Memory B cell (primary cell): ENCODE measurements at places on chromosomes 5 and 9.

GRCh38 chr5:103624035-103624480, 61.5 kb upstream of the NUDT12 start:
- no peak for DNase-seq

DNA sequence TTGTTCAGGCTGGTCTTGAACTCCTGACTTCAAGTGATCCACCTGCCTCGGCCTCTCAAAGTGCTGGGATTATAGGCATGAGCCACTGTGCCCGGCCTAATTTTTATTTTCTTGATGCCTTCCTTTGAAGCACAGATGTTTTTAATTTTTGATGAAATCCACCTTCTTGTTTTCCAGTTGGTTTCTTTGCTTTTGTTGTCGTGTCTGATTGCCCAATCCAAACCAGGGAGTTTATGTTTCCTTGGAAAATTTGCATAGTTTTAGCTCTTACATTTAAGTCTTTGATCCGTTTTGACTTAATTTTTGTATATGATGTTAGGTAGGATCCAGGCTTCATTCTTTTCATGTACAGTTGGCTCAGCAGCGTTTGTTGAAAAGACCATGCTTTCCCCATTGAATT, 15.2 kb downstream of the EHMT1 start:
- DNase-seq: no peak

DNA sequence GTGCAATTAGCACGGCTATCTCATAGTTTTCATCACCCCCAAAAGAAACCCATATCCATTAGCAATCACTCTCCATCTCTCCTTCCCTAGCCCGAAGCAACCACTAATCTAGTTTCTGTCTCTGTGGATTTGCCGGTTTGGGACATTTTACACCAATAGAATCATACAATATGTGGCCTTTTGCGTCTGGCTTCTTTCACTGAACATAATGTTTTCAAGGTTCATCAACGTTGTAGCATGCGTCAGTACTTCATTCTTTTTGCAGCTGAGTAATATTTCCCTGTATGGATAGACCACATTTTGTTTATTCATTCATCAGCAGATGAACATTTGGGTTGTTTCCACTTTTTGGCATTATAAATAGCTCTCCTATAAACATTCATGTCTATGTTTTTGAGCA, 75.4 kb upstream of the TBC1D2 start:
- no peak for DNase-seq

GRCh38 chr5:149488645-149489306, 62.5 kb downstream of the CSNK1A1 start:
- DNase-seq: no peak

DNA sequence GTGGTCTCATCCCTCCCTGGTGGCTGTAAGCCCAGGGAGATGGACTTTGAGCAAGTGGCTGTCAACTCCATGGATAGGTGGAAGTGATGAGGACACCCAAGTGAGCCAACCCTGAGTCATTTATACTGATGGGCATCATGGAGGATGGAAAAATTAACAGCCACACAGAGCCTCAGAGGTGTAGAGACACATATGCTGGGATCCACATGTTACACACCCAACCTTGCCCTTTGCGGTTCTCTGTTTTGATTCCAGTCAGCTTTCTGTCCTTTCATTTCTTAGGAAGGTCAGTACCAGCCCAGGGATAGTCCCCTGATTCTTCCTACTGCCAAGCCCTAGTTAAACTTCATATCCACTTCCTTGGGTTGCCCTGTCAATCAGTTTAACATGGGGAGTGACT, 51.9 kb downstream of the PSAT1 start:
- no peak for DNase-seq

- DNase-seq: no peak
Observed at GRCh38 chr5:154780128-154780527, 25.0 kb downstream of the LARP1 start.

DNA sequence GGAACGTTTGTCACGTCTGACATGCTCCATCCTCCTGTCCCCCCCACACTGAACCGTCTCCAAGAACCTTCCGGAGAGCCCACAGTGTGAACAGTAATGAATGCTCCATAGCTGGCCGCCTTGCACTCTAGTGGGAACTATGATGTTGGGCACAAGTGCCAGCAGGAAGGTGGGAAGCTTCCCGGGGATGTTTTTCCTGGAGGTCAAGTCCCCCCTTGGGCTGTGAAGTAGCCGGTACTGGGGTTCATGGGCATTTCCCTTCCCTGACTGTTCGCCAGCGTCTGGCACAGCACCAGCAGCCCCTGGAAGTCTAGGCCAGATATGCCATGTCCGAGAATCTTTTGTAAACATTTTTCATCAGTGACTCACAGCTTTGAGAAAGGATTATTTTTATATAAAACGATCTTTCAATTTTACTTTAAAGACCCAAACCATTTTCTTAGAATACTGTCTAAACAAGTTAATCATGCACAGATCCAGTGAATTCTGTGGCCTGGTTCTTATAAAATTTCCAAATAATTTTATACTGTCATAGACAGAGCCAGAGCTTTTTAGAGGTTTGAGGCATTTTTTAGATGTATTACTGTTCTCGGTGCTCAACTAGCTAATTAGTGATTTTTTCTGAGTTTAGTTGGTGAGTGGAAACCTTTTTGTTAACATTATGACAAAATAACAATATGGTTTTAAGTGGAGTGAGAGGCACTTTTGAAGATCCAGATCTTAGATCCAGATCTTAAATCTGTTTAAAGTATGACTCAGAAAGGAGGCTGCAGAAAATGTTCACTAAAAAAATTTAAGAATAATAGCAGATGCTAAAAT, 11.6 kb downstream of the ABL1 start:
- DNase-seq: no peak

DNA sequence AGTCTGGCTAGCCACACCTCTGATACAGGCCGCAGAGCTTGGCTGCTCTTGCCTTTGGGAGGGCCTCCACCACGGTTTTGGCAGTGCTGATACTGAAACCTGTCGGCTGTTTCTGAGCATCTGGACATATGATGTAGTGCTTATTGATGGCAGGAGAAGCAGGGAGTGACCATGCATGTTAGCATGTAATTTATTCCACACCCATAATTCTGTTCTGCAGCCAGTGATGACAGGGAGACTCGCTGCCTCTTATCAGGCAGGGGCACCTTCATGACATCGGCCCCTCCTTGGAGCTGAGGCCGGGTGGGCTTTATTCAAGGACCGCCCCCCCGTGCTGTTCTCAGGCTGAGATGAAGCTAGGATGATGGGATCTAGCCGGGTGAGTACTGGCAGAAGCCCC, 49.0 kb downstream of the OLFM1 start:
- DNase-seq: no peak

- DNase-seq: no peak
Observed at GRCh38 chr9:109781541-109782197, 1.7 kb downstream of the PALM2AKAP2 start.

DNA sequence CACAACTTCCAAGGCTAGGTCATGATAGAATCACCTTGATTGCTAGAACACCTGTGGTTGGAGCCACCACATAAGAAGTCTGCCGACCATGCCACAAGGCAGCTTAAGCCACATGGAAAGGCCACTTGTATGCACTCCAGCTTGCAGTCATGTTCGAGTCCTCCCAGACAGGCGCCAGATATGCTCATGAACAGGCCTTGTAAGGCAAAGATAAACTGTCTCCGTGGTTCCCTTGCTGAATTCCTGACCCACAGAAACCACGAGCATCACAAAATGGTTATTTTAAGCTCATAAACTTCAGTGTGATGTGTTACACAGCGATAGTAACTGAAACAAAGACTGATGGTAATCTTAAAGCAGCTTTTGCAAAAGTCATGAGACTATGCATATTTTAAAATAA, 188.4 kb upstream of the DAPK1 start:
- no peak for DNase-seq

DNA sequence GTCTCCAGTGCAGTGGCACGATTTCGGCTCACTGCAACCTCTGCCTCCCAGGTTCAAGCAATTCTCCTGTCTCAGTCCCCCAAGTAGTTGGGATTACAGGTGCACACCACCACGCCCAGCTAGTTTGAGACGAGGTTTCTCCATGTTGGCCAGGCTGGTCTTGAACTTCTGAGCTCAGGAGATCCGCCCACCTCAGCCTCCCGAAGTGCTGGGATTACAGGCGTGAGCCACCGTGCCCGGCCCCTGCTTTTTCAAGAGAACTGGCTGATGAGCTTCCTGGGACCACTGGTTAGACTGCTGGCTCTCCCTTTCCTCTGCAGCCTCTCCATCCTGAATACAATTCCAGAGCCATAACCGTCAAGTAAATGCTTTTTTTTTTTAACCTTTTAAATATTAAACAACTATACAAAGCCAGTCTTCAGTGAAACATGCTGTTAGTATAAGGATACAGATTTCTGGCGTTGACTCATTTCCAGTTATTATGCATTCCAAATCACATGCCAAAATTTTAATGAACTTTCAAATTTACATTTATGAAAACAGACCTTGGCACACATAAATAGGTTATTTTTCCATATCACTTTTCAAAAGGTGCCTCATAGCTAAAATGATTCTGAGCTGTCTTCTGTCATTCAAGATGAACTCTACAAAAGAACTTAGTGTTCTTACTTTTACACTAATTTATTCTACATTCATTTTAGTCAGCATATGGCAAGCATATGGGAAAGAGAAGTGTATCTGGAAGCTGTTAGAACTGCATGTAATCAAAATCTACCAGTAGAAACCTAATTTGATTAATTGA, 116.0 kb downstream of the MLLT3 start:
- no peak for DNase-seq

DNA sequence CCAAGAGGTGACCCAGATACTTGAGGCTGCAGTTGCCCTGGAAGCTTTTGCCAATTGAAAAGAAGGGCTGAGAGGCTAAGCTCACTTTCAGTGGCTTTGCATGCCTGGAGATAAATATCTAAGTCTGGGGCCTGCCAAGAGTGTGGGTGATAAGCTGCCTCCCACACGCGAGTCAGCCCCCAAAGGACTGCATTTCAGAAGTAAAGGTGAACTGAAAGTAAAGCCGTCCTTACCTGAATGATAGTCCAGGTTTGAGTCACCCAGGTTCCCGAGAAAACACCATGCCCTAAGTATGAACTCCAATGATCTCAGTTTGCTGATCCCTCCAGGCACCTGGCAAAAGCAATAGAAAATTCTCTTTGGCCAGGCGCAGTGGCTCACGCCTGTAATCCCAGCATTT, 22.5 kb upstream of the N4BP3 start:
- no peak for DNase-seq

GRCh38 chr5:83723031-83723430, 2.4 kb upstream of the HAPLN1 start:
- no peak for DNase-seq

DNA sequence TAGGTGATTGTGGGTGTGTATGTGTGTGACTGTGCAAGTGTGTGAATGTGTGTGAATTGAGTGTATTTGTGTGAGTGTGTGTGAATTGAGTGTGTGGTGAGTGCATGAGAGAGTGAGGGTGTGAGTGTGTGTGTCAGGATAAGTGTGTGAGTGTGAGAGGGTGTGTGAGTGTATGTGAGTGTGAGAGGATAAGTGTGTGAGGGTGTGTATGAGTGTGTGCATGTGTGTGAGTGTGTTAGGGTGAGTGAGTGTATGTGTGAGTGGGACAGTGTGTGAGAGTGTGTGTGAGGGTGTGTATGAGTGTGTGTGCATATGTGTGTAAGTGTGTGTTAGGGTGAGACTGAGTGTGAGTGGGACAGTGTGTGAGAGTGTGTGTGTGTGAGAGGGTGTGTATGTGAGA, 21.7 kb downstream of the GPRIN1 start:
- DNase-seq: no peak

GRCh38 chr5:122140900-122141299, 11.6 kb downstream of the ZNF474 start:
- no peak for DNase-seq

DNA sequence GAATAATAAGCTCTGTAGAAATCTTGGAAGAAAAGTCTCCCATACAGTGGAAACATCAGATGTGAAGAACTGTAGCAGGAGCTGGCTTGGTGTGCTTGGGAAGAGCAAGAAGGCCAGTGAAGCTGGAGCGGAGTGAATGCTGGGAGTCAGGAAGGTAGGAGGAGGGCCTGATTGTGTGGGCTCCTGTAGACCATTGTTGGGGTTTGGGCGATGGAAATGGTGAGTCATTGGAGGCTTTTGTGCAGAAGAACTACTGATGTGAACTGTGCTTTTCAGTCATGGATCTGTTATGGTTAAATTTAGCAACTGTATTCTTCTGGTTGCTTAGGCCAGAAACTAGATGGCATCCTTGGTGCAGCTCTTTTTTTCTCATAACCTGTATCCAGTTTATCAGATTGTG, 2.3 kb downstream of the ICE1 start:
- no peak for DNase-seq

DNA sequence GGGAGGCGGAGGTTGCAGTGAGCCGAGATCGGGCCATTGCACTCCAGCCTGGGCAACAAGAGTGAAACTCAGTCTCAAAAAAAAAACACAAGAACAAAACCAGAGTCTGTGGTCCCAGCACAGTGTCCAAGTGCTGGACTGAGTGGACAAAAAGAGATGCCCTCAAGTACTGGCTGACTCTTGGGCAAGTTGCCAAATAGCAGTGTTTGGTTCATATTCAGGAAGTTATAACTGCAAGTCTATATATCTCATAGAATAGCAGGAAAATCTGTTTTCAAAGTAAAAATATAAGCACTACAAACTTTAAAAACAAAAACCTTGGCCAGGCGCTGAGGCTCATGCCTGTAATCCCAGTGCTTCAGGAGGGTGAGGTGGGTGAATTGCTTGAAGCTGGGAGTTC, 7.3 kb downstream of the HABP4 start:
- no peak for DNase-seq

- DNase-seq: no peak
Observed at GRCh38 chr9:959914-960313, 16.5 kb upstream of the DMRT3 start.
